Foreskin melanocyte (primary cell): ENCODE measurements at places on chromosomes 4 and X.
A peak's percentile ranks its signal among the peaks of the same experiment; 100 is the strongest.

GRCh38 chr4:174071595-174071994, 211.9 kb downstream of the FBXO8 start:
- no peak for DNase-seq

DNA sequence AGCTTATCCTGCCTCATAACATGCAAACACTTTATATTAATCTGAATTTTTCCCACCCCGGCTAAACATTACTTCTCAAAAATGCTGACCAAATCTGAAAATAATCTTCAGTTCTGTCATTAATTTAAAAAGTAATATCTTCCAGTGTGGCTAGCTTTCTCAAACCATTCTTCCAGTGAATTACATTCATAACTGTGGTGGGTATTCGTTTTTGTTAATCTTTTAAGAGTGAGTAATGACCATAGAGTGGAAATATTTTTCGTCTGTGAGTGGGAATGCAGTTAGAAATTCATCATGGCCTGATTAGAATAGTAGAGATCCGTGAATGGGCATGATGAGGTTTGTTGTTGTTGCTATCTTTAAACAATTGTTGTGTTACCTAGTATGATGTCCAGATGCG, 138.6 kb upstream of the SFRP2 start:
- DNase-seq, result no peak

GRCh38 chr4:6750286-6751221, 32.0 kb upstream of the KIAA0232 start:
- no peak for DNase-seq

DNA sequence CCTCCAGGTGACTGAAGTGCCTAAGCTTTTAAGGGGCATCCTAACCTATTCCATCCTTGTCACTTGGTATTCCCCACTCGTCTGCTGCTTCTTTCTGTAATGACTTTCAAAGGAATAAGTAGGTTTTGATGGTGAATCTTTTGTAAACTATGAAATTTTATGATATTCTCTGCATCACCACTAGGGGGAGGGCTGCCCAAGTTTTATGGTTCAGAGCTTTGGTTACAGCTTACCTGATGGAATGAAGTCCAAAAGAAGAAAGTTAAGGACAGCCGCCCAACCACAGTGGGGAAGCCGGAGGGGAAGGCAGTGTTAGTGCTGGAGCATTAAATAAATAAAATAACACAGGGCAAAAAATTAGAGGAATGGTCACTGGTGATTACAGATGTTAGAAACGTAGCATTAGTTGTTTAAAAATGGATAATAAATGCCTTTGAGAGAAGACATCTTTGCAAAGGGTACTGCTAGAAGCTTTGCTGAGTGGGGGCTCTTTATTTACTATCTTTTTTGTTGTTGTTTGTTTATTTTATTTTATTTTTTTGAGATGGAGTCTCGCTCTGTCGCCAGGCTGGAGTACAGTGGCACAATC, 204.9 kb downstream of the GBA3 start:
- DNase-seq, result no peak

GRCh38 chrX:94831364-94831763, 1157.4 kb downstream of the FAM133A start:
- DNase-seq, result no peak

DNA sequence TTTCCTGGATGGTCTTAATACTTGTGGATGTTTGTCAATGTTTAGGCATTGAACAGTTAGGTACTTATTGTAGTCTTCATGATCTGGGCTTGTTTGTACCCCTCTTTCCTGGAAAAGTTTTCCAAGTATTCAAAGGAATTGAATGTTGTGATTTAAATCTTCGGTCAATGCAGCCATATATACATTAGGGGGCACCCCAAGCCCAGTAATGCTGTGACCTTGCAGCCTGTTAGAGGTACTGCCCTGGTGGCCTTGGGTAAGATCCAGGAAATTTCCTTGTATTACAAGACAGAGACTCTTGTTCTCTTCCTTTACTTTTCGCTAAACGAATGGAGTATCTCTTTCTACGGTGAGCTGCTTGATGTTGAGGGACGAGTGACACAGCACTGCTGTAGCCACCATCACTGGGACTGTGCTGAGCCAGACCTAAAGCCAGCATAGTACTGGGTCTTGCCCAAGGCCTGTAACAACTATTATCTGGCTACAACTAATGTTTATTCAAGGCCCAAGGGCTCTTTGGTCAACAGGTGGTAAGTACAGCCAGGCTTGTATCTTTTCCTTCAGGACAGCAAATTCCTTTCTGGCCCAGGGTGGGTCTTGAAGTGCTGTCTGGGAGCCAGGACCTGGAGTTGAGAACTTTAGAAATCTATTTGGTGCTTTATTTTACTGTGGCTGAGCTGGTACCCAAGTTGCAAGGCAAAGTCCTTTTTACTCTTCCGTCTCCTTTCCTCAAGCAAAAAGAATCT, 118.3 kb upstream of the ATOH1 start:
- DNase-seq, result peak; percentile 52

DNA sequence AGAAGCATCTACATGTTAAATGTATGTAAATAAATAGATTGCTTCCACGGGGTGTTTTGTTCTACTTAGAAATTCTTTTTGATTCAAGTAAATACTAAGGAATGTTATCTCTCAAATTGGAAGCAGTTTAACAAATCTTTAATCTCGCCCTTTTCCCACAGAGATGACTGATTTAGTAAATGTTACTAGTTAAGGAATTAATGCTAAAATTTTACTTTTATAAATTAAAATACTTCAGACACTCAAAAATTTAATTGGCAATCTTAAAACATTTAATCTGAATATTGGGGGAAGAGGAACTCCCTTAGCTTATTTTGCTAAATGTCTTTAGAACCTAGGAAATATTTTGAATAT, 12.1 kb downstream of the LARP7 start:
- DNase-seq, result no peak

- DNase-seq, result no peak
These were observed 33.9 kb downstream of the GPRIN3 start for GRCh38 chr4:89273741-89274141.

GRCh38 chrX:109732017-109732801, 848 bp downstream of the ACSL4 start:
- DNase-seq, result no peak

GRCh38 chr4:184280137-184280536, 62.5 kb upstream of the ENPP6 start:
- DNase-seq, result no peak

DNA sequence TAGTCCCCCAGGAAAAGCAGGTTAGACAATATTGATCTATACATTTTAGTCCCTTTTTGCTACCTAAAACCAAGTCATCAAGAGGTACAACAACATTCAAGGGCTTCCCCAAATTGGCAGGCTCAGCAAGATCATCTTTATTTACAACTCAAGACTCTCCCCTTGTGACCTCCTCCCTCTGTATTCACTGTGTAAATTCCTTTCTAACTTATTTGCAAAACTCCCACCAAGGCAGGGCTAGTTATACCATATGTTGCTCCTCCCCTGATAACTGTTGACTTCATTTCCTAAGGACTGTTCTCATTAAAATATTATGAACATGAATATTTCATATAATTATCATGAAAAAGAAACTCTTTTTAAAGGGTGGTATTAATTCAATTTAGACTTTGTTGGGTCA, 275.6 kb downstream of the DTHD1 start:
- DNase-seq, result no peak

- DNase-seq, result no peak
These were observed 64.5 kb downstream of the TENM3 start for GRCh38 chr4:182307746-182308145.

DNA sequence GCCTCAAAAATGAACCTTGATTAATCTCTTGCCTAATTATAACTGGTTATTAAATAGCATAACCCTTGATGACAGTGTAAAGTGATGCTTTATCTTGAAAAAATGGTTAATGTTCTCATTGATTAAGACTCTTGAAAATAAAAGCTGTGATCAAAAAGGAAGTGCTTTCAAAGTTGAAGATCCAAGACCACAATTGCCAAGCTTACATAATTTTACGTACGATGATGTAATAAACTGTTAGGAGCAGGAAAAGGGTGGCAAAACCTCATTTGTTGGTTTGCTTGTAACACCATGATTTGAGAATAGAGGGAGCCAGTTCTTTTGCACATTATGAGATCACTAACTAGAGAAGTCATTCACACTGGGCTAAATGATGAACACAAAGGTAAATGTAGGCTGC, 322.2 kb downstream of the ADGRL3 start:
- no peak for DNase-seq

DNA sequence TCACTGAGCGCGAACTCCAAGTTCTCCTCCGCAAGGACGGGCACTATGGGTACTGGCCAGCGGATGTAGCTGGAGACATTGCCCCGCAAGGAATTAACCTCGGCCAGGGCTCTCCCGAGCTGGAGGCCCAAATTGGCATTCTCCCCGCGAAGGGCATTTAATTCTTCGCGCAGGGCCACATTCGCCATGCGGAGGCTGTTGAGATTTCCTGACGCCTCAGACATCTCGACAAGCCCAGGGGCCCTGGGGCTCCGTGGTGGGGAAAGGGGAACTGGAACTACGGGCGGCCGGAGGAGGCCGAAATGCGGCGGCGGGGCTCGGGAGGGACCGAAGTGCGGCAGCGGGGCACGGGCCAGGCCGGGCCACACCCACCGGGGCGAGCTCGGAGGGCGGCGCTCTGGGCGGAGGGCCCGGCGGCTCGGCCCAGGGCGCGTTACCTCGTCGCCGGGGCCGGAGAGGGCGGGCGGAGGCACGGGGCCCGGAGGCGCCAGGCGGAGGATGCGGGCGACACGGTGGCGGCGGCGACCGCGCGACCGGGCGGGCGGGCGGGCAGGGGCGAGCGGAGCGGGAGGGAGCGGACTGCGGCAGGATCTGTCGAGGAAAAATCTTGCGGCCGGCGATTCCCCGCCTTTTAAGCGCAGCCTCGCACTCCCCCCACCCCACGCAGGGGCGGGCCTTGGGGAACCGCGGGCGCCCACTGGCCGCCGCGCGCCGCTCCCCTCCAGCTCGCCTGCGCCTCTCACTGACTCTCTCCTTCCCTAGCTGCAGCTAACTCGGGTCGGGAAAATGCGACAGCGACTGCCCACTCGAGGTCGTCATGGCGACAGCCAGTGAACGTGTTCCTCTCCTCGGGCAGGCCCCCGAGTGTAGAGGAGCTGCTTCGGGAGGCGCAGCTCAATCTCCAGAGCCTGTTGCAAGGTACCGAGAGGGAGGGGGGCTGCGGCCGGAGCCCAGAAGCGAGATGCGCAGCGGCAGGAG, at the start of gene RTL5:
Gene RTL5, minus strand, starts transcription at position 599 of the 978 bp plus-strand sequence.
- DNase-seq, result peak; percentile 34

DNA sequence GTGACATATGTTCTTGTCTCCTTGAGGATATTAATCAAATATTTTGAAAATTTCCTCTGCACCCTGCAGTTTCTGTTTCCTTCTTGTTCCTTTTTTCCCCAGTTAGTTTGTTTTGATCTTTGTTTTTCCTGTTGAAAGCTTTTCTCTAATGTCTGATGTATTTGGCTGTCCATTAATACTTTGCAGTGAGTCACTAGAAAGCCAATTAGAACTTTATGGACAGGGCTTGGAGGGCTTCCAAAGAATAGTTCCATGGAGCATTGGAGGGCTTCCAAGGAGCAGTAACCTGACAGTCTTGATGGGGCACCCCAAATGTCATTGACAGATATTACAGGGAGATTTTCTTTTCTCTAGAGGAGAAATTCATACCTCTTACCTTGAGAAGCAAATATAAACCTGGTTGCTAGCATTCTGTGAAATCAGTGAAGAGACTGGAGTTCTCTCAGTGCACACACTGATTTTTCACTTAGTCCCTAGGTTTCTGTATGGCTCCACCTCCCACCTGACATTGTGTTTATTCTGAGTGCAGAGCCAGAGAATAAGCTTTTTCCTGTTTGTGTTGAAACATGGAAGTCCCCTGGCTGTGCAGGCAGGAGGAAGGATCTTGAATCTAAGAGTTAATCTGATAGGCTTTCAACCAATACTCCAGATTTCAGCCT, 26.5 kb downstream of the SPARCL1 start:
- no peak for DNase-seq

DNA sequence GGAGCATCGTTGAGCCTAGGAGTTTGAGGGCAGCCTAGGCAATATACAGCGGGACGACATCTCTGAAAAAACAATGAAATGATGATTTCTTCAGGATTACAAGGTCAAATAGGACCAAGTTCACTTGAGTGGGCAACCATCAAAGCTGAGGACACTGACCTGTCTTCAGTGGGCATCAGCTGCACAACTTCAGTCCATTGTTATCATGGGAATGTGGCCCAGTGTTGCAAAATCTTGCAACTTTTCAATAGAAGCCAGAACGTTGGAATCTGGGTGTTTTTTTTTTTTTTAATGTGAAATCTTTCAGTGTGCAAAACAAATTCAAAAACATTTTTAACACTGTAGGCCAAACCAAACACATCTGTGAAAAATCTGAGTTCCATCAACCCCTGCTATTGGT, 155.4 kb upstream of the PLAC1 start:
- no peak for DNase-seq

DNA sequence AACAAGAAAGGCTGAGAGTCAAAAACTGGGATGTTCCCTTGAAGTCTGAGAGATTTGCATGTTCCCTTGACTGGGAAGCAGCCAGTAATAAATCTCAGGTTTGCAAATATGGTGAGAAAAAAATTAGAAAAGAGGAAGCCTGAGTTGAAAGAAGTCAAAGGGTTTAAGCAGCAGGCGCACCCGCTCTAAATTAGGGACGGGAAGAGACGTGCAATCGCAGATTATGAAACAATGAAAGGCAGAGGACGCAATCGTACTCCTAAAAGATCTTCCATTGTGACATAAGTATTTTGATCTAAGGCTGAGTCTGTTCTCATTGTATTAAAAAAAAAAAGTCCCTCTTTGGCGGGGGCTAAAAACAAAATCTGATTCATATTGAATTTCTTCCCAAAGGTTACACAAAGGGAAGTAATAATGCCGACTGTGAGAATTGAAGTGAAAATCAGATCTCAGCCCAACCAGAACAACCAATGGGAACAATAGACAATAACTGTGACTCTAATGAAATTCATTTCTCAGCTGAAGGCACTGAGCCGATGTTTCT, 28.2 kb downstream of the SAT1 start:
- DNase-seq, result no peak

- no peak for DNase-seq
These were observed 36.2 kb upstream of the PROM1 start for GRCh38 chr4:16119981-16120380.

- peak; percentile 10 for DNase-seq
These were observed 174.0 kb upstream of the TENT5D start for GRCh38 chrX:80246271-80246670.

DNA sequence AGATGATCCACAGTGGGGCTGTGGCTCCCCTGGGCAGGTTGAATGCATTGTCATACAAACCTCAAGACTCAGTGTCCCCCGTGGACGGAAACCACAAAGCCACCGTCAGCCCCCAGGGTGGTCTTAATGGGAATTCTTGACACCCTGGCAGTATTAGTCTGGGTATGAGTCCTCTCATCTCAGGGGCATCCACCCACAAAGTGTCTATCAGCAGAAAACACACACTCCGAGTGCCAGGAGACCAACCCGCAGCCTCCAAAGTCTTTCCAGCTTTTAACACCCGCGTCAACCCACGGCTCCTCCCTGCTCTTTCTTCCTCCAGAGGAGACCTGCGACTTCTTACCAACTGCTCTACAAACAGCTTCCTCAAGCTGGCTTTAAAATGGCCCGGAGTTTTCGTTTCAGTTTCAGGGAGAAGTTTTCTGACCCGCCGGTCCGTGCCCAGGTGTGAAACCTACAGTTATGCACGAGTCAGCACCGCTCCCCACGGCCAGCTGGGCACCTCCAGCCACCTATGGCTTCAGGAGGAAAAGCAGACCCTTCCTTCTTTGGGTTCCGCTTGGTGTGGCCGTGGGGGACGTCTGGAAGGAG, 14.4 kb upstream of the ASMTL start:
- DNase-seq, result no peak

GRCh38 chr4:144732584-144733428, 86.8 kb downstream of the HHIP start:
- DNase-seq, result peak; percentile 52
